NCI-H2107 (cell line): ENCODE measurements at places on chromosomes 3 and 15.

GRCh38 chr3:143163562-143164100 lies 44.1 kb downstream of the CHST2 start:
- DNase-seq, result no peak

GRCh38 chr15:59401824-59402569 lies 29.3 kb upstream of the MYO1E start:
- DNase-seq, result peak; percentile 28

- no peak for DNase-seq
Measured at GRCh38 chr3:56788521-56788920, 13.2 kb downstream of the ARHGEF3 start.

GRCh38 chr15:57384024-57384423 lies 7.7 kb downstream of the CGNL1 start:
- DNase-seq, result no peak

DNA sequence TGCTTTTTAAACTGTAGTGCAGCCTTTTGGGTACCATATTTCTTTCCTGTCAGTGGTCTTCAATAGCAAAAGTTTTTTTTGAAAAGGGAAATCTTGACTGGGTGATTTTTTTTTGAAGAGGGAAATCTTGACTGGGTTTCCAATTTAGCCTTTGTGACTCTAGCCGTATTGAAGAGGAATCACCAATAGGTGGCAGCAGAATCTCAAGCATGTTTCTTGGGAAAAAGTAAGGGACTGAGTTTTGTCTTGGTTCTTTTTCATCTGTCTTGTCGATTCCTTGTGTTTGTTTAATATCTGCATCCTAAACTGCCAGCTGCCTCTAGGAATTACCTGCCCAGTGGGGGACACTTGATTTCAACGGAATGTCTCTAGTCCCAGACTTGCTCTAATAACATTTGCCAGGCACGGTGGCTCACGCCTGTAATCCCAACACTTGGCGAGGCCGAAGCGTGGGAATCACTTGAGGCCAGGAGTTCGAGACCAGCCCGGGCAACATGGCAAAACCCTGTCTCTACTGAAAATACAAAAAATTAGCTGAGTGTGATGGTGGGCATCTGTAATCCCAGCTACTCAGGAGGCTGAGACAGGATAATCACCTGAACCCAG lies 89.2 kb downstream of the RBPMS2 start:
- no peak for DNase-seq

DNA sequence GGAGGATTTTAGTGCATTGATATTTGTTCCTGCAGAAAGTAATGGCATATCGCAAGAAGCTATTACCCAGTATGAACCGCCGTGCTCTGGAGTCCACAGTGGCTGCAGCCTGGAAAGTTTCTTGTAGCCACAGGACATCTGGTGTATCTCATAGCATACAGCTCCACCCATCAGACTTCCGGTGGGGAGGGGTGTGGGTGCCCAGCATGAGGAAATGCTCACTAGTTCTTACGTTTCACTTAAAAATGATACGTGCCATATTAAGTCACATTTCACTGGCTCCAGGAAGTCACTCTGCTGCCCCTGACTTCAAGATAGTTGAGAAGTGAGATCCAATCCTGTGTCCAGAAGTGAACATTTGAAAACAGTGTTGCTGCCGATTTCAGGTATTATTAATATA lies 990.4 kb downstream of the GBE1 start:
- DNase-seq, result no peak

DNA sequence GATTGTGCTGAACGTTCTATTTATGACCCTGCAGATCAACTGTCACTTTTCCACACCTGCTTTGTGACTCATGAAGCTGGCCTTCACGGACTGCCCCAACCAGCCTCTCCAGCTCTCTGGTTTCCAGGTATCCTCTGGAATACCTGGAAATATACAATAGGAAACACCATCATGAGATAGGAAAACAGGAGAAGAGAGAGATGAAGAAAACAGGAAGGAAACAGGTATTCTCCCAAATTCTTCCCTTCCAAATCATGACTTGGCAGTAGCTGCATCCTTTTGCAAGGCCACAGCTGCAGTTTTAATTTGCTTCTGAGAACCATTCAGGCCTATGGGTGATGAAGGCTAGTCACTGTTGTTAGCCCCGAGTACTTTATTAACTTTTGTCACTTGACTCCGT lies 909.1 kb downstream of the EPHA3 start:
- no peak for DNase-seq

DNA sequence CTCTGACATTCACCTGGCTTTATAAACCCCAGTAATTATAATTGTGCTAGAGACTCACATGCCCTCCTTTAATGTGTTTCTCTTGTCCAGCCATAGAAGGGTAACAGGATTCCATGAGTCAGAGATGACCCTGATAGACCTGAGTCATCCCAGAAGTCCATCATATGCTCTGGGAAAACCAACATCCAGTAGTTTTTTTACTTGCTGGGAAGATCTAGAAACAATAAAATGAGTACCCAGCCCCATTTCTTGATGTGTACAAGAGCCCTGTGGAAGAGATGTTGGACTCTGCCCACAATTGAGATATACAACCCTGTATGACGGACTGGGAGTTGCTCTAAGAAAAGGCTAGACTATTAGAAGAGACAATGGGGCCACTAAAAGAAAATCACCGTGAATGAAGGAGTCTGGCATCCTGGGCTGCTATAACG lies 22.4 kb upstream of the THUMPD3 start:
- no peak for DNase-seq

- DNase-seq, result no peak
Measured at GRCh38 chr3:123335007-123335670, 113.8 kb downstream of the ADCY5 start.

DNA sequence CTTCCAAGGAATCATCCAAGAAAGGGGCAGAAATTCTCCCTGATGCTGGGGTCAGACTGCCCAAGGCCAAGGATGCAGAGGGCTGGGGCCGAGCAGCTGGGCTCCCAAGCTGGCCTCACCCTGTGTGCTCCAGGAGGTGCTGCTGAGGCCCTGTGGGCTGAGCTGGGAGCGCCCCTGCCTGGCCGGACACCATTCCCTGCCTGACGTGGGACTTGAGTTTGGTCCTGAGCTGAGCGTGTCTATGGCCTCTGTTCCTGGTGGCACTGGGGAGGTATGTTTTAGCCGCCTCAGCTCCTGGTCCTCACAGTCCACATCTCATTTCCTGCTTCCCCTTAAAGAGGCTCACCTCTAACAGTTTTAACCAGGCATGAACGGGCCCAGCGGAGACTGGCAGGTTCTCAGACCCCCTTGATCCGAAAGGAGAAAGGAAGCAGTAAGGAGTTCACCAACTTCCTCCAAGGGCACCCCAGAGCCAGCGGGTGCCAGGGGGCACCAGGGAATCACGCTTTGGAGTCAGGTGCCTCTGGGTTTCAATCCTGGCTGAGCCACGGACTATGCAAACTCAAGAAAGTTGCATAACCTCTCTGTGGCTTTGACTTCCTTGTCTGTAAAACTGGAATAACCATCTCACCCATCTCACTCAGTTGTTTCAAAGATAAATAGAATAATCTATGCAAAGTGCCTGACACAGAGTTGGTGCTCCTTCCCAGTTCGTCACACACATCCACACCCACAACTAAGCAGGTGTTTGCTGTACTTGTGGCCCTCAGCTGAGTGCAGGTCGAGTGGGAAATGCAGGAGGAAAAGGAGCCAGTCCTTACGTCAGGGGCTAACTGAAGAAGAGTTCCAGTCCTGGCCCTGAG lies 48.6 kb downstream of the SLC12A8 start:
- no peak for DNase-seq

DNA sequence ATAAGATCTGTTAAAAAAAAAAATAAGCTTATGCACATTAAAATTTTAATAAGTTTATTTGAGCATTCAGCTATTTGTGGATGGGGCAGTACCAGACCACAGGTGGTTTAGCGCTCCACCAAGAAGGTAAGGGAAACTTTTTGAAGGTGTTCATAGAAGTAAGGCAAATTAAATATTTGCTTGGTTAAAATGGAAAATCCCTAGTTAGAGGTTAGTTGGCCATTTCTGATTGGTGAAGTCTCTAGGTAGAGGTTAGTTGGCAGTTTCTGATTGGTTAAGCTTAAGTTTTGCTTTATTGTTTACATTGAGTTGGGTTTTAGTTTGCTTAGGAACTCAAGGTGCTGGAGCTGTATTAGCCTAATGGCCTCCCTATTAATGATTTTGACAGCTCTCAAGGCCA lies 30.7 kb downstream of the SCN11A start:
- no peak for DNase-seq

DNA sequence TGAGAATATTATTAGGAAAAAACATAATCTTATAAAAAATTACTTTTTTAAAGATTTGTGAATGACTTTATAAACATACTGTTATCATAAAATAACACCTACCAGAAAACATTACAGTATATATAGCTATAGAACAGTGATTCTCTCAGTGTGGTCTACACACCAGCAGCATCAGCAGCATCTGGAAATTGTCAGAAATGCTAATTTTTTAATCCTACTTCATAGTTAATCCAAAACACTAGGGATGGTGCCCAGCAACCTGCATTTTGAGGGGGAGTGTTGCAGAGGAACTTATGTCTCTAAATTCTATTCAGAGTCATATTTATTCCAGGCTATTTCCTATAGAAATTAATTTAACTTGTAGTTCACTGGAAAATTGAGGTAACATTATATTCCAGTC lies 1107.8 kb downstream of the IGSF11 start:
- DNase-seq, result no peak

DNA sequence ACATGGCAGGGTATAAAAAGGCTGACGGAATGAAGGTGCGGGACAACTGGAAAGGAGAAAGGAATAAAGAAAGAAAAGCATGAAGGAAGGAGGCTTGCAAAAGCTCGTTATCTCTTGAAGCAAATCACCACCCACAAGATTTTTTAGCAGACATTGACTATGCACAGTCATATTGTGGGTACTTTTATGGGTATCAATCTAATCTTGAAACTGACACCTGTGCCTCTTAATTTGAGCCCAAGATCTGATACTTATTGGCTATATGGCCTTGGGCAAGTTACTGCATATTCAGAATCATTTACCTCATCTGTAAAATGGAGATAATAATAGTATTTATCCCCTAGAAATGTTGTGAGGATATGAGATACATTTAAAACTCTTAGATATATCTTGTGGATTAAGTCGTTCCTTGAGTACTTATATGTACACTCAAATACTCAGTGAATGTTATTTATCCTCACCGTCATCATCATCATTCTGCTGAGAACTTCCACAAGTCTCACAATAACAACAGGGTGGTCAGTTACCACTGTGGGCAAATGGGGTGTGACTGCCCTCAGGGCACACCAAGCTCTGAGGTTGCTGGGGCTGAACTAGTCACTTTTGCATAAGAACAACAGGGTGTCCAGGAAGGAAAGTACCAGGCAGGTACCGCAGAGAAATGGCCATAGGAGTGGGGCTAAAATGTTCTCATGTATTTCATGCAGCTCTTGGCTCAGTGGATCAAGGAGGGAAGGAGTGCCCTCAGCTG lies 266.1 kb downstream of the SLC9A9 start:
- DNase-seq, result no peak

GRCh38 chr3:45978006-45978761 lies 17.4 kb downstream of the FYCO1 start:
- peak; percentile 52 for DNase-seq

DNA sequence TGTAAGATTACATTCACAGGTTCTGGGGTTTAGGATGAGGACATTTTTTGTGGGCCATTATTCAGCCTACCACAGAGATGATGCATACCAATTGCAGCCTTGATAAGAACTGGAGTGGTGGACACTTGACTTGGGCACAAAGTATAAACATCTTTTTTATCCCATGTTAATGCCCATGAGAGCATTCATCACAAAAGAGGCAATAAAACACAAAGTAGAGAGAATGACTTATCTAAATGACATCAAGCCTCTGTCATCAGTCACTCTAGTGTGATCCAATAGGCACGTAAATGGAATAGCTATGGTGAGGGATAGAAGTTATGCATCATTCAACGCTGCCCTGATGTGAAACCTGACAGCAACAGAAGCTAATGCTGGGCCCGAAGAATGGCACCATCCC lies 25.8 kb downstream of the VEPH1 start:
- DNase-seq, result no peak

DNA sequence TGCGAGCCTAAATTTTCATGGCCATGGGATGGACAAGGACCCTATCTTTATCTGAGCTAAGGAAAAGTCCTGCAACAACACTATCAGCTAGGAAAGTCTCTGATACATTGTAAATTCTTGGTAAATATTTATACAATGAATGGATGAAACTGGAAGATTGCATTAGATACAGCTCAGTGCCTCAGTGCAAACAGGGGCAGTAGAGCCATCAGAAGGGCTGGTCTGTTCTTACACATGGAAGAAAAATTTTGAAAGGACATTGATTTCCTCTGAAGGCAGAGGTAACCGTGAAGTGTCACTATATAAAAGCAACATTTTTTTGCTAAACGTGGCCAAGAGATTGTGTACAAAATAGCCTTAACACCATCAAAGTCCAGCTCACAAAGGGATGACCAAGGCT lies 153.2 kb upstream of the GADL1 start:
- no peak for DNase-seq

- no peak for DNase-seq
Measured at GRCh38 chr3:82940124-82940523, 1178.7 kb upstream of the GBE1 start.
